ENCODE measurements at places on chromosomes 11 and 22. TPM values are rescaled to one million over a fixed set of nuclear protein-coding genes. Genes with fewer than 3 reads are reported as not detected.

The RNF214 gene
- 8.3 TPM for total RNA-seq

The TSPAN32 gene
- not detected for total RNA-seq

The SLC43A1 gene
- 1.2 TPM for total RNA-seq

The WBP2NL gene
- under 0.01 TPM for total RNA-seq

The RNASEH2C gene
- 42.2 TPM for total RNA-seq

All from tracheal epithelial cell (primary cell).